ENCODE measurements at places on chromosomes 7 and 10. TPM values are rescaled to one million over a fixed set of nuclear protein-coding genes. Genes with fewer than 3 reads are reported as not detected.

GRCh38 chr10:5604961-5605360 is 61.4 kb downstream of the ASB13 start:
- no peaks in the 10 kb centered on the region for H3K36me3 ChIP-seq
- no peak overlapping the region for H3K27ac ChIP-seq
- no peak overlapping the region for H3K4me3 ChIP-seq
- H3K4me1 ChIP-seq = no peaks in the 10 kb centered on the region

DNA sequence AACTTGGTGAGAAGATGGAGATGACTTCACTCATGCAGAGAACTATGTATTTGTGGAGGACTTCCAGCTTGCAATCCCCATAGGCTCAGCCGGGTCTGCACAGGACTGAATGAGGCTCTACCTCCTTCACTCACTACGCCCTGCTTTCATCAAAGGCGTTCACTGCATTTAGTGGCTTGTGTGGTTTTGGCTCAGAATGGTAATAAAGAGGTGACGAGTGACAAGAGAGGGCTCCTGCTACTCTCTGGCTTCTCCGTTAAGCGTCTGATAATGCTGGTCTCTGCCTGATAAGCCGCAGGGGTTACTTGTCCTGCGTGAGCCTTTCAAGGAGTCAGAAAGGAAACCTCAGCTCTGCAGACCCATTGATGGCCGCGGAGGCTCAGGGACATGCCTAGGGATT is 343.4 kb downstream of the PRPF18 start:
- no peak for DNase-seq
- H3K4me3 ChIP-seq = no peak overlapping the region
- no peaks in the 10 kb centered on the region for H3K36me3 ChIP-seq
- H3K27ac ChIP-seq = no peak overlapping the region
- H3K4me1 ChIP-seq = no peaks in the 10 kb centered on the region
- H3K27me3 ChIP-seq = no peaks in the 10 kb centered on the region

GRCh38 chr10:30978843-30979242 is 52.8 kb downstream of the ZNF438 start:
- H3K4me1 ChIP-seq = no peaks in the 10 kb centered on the region
- no peak overlapping the region for H3K27ac ChIP-seq
- no peak overlapping the region for H3K4me3 ChIP-seq
- DNase-seq = no peak

DNA sequence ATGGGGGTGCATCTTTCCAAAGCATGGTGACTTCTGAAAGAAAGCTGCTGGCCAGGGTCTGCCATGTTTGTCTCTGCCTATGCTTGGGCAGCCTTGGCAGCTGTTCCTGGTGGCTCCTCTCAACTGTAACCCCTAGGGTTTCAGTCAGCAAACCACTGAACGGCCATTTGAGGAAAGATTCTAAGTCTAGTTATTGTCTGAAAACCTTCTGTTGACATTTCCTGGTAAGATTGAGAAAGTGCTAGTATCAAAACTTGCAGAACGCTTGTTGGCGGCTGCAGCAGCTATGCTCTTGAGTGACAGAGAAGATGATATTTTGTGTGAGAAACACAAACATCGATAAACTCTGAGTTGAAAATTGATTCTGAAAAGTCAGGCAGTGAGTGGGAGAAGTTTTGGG is 523.1 kb downstream of the LRMDA start:
- no peak for DNase-seq
- no peak overlapping the region for H3K27ac ChIP-seq
- H3K36me3 ChIP-seq = no peaks in the 10 kb centered on the region
- no peaks in the 10 kb centered on the region for H3K4me1 ChIP-seq
- H3K4me3 ChIP-seq = no peak overlapping the region

DNA sequence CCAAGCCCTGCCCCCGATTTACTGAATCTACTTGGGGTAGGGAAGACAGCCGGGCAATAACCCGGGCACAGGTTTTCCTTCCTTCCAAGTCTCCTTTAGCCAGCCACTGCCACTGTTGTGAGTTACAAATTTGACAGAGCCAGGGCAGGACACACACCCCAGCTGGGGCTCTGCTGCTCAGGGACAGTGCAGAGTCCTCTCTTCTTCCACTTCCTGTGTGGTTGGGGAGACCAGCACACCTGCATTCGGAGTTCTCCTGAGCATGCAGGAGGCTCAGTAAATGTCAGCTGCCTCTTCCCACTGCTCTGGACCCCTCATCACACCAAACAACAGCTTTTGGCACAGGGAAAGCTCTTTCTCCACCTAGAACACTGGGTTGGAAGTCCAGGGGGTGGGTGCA is 21.3 kb downstream of the CHST15 start:
- H3K27me3 ChIP-seq = no peaks in the 10 kb centered on the region
- 0 out of 2 replicates have a peak, but pooled peaks cover 4% of the 10 kb centered on the region for H3K4me1 ChIP-seq
- H3K27ac ChIP-seq = no peak overlapping the region
- DNase-seq = no peak

DNA sequence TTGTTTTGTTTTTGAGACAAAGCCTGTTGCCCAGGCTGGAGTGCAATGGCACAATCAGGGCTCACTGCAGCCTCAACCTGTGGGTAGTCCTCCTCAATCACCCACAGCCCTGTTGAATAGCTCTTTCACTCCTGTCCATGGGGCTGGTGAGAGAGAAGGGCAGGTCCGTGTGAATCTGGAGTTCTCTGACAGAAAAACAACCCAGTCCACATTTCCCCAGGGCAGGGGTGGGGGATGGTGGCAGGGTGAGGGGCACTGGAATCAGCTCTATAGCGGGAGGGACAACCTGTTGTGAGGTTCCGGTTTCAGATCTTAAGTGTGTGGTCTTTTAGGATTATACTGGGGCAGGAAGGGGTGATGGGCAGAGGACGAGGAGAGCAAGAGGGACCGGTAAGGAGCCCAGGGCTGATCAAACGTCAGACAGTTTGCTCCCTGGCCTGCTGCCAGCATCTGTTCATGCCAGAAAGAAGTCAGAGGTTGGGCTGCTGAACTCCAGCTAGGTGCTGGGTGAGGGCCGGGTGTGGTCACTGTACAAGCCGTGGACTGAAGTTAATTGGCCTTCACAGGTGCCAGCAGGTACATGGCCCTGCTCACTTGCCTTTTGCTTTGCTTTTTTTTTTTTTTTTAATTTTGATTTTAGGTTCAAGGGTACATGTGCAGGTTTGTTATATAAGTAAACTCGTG is 33.2 kb upstream of the MKRN1 start:
- no peak overlapping the region for H3K4me3 ChIP-seq
- H3K27me3 ChIP-seq = no peaks in the 10 kb centered on the region
- no peaks in the 10 kb centered on the region for H3K4me1 ChIP-seq
- no peak for DNase-seq

DNA sequence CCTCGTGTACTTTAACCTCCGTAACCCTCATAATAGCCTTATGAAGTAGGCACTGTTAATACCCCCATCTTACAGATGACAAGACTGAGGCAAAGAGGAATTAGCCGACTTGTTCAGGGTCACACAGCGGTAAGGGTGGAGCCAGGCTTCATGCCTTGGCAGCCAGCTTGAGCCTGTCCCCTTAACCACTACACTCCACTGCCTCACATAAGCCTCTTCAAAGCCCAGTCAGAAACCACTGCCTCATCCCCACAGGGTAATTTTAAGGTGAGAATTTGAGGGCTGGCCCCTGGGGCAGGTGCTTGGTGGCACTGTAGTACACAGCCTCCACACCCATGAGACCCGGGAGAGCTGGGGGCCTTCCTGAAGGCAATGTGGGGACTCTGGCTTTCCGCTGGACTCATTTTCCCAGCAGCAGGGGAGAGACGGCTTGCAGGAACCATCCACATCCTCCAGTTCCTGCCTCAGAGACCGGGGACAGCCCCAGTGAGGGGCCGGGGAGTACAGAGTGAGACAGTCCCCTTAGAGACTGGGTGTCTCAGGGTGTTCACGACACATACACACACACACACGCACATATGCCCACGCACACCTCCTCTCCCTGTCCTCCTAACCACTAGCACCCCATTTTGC is 7.6 kb upstream of the C10orf105 start:
- DNase-seq = no peak
- H3K4me1 ChIP-seq = peaks cover 10% of the 10 kb centered on the region
- no peaks in the 10 kb centered on the region for H3K27me3 ChIP-seq
- no peak overlapping the region for H3K27ac ChIP-seq
- H3K36me3 ChIP-seq = no peaks in the 10 kb centered on the region

- H3K4me1 ChIP-seq = no peaks in the 10 kb centered on the region
- H3K4me3 ChIP-seq = no peak overlapping the region
- no peak for DNase-seq
- no peaks in the 10 kb centered on the region for H3K27me3 ChIP-seq
These were observed 43.6 kb upstream of the CARD11 start for GRCh38 chr7:3087243-3087755.

GRCh38 chr10:81502677-81503359 is 372.2 kb upstream of the NRG3 start:
- no peak for DNase-seq
- no peaks in the 10 kb centered on the region for H3K36me3 ChIP-seq
- no peak overlapping the region for H3K27ac ChIP-seq

- DNase-seq = no peak
- H3K4me1 ChIP-seq = peaks cover 15% of the 10 kb centered on the region
- H3K27ac ChIP-seq = no peak overlapping the region
These were observed 15.5 kb downstream of the CAMK2G start for GRCh38 chr10:73858750-73859427.

DNA sequence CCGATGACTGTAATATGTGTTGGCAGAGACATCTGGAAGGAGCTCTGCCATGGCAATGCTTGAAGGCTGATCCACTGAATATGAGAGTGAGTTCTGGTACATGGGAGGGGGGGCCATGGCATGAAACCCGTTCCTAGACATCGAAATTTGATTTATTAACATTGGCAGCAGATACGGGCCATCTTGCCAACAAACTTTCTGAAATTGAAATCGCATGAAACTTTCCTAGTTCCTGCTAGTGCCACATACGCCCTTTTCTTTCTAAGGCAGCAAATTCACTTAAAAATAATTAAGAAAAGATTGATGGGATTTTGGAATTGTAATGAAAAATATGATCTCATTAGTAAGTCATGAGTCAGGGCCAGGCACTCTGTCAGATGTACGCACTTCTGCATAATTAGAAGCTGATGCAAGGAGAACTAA is 91.8 kb upstream of the KMT2C start:
- H3K4me3 ChIP-seq = no peak overlapping the region
- H3K27me3 ChIP-seq = no peaks in the 10 kb centered on the region
- DNase-seq = no peak

DNA sequence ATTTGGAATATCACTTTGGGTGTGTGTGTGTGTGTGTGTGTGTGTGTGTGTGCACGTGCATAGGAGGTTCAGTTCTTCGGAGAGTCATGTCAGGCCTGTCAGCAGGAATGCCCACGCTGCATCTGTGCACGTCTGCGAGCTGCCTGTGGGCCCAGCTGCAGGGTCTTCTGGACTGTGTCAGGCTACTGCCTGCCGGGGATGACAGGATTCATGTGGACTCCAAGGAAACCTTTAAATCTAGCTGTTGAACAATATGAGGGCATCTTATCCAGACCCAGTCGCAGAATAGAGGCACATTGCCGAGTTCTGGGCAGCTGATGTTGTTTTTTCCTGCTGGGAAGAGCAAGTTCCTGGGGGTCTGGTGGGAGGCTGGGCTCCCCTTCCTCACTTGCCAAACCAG is 19.0 kb downstream of the AQP1 start:
- H3K4me3 ChIP-seq = no peak overlapping the region
- no peaks in the 10 kb centered on the region for H3K36me3 ChIP-seq
- DNase-seq = no peak
- no peaks in the 10 kb centered on the region for H3K27me3 ChIP-seq

DNA sequence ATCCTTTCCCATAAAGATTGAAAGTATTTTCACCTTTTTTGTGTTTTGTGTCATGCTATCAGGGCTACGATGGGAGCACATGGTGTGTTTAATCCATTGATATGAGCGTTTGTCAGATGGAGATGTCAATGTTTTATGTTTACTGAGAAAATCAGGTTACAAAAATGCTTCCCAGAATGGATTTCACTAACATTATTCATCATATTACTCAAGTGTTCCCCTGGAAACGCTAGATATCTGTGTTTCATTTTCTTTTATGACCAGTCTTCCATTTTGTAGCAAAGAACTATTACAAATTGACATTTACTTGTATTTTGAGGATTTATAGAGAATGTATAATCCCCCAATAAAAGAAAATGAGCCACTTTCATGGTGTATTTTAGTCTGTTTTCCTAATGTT is 293.5 kb upstream of the AKR1E2 start:
- no peaks in the 10 kb centered on the region for H3K36me3 ChIP-seq
- H3K27me3 ChIP-seq = no peaks in the 10 kb centered on the region
- no peaks in the 10 kb centered on the region for H3K4me1 ChIP-seq
- no peak overlapping the region for H3K4me3 ChIP-seq
- DNase-seq = no peak
- H3K27ac ChIP-seq = no peak overlapping the region

DNA sequence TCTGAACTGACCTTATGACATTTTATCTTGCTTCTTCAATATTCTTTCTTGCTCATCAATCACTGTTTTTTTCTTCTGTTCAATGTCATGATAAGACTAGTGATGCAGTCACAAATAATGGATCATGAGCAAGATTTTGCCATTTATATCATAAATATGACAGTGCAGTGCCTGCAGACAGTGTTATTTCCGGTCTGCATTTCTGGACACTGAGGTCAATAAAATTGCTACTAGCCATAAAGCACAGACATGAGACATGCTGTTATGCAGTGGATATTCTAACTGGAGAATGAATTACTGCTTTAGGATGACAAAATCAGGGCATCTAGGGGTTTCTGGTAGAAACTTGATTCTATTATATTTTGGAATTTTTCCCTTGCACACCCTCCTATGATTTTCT is 1509.7 kb upstream of the LRRTM3 start:
- DNase-seq = no peak
- H3K4me1 ChIP-seq = no peaks in the 10 kb centered on the region
- no peaks in the 10 kb centered on the region for H3K27me3 ChIP-seq
- H3K36me3 ChIP-seq = no peaks in the 10 kb centered on the region
- H3K4me3 ChIP-seq = no peak overlapping the region
- no peak overlapping the region for H3K27ac ChIP-seq

GRCh38 chr10:21975378-21975990 is 28.0 kb downstream of the DNAJC1 start:
- no peaks in the 10 kb centered on the region for H3K36me3 ChIP-seq
- H3K4me3 ChIP-seq = no peak overlapping the region
- H3K4me1 ChIP-seq = no peaks in the 10 kb centered on the region
- no peaks in the 10 kb centered on the region for H3K27me3 ChIP-seq

GRCh38 chr7:32611201-32612099 is 116.2 kb downstream of the AVL9 start:
- no peaks in the 10 kb centered on the region for H3K4me1 ChIP-seq
- H3K4me3 ChIP-seq = no peak overlapping the region
- no peak overlapping the region for H3K27ac ChIP-seq
- no peaks in the 10 kb centered on the region for H3K27me3 ChIP-seq
- DNase-seq = no peak

Gene TMEM229A
- total RNA-seq = not detected

Gene FKBP6
- not detected for total RNA-seq

Gene ARID5B
- total RNA-seq = 22.7 TPM

Gene HOXA1
- total RNA-seq = 8.8 TPM

Gene GHRHR
- total RNA-seq = not detected

Gene GRM3
- total RNA-seq = not detected

Gene MBL2
- not detected for total RNA-seq

Gene KCNH2
- total RNA-seq = 1.8 TPM

Gene WDR11
- total RNA-seq = 59.3 TPM

Gene GNB2
- total RNA-seq = 289 TPM

Gene SOSTDC1
- total RNA-seq = not detected

All from Panc1 (cell line).